ENCODE measurements at places on chromosomes 4 and X. TPM values are rescaled to one million over a fixed set of nuclear protein-coding genes. Genes with fewer than 3 reads are reported as not detected.

Gene VEGFD
- 0.23 TPM for total RNA-seq

DNA sequence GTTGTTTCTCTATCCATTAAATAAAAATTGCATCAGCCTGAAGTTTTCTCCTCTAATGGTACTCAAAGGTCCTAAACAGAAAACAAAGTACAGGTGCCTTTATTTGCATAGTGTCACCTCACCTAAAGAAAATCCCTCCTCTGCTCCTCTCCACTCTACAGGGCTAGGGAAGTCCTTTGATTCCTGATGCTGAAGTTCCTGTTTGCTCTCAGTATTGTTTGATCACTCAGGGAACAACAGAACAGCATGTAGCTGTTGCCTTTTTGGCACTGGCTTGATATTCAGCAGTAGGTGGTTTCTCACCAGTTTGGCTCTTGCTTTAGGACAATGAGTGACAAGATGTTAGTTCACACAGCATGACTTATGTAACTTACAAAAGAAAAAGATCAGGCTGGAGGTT is 156.2 kb upstream of the SLC7A11 start:
- no peak for DNase-seq

- no peak for DNase-seq
Measured at GRCh38 chr4:152039691-152040090, 278.9 kb upstream of the GATB start.

GRCh38 chr4:38177641-38178391 is 217.6 kb downstream of the PTTG2 start:
- peak; percentile 66 for DNase-seq

Gene ZNF732
- 0.10 TPM for total RNA-seq

GRCh38 chrX:10387011-10387410 is 230.2 kb downstream of the CLCN4 start:
- no peak for DNase-seq

DNA sequence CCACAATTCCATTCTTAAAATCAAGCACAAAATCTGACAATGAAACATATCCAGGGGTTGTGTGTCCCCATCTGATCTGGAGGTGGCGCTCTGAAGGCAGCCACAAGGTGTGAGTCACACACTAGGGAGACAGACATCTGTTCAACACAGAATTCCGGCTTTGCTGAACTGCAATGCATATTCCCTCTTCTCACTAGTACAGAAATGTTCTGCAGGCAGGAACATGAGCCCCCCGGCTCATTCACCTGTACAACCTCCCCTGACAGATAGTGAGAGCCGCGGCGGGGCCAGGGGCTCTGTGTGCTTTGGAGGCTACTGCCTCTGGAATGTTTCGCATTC is 41.9 kb downstream of the WDR1 start:
- peak; percentile 43 for DNase-seq

GRCh38 chr4:121154103-121154515 is 10.0 kb downstream of the TNIP3 start:
- no peak for DNase-seq

Gene SMIM10L2A
- total RNA-seq, result 0.25 TPM

DNA sequence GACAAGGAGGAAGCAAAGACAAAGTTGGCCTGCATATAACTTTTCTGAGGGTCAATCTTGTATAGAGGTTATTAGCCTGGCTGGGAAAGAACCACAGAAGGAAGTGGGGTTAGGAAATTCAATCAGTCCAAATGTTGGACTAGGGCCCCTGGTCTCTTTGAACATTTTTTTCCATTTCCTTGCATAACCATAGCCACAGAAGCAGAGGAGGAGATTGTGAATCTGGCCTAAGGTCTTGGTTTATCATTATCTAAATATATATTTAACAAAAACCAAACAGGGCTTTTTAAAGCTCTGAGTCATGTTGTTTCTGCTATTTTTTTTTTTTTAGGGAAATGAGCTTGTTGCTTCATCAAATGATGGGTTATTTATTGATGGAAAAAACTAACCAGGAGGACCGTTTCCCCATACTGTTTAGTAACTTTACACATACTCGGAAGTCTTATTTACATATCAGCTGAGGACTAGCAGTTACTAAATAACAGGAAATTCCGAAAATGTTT is 97.7 kb upstream of the ACSL4 start:
- peak; percentile 47 for DNase-seq

DNA sequence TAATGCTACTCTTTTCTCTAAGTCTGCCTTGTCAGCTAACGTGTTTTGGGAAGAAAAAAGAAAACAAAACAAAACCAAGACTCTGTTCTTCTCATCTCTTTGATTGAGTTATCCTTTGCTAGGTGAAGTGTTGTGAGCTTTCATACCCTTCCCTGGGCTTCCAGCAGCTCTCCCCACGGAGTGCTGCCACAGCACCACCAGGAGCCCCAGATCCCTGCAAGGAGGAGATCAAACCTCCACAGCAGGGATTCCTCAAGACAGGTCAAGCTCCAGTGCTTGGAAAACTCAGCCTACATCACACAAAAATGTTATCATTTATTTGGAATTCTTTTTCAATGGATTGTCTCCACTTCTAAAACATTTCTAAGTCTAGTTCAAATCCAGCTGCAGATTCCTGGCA is 1981.9 kb upstream of the TENM3 start:
- DNase-seq, result no peak

DNA sequence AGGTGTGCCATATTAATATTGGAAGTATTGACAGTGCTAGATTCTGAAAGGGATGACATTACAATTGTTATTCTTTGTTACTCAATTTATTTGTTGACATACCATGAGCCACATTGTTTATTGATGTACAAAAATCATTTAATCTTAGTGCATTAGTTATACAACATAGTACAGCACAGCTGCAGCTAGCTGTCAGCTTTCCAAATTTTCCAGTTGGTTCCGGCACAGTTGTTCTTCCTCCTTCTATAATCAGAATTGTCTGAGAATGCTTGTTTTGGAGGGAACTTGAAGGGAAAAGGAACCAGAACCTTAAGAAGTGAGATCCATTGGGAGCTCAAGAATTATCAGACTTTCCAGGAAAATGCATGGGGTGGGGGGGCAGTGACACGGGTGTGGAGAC is 281.4 kb downstream of the ZIC3 start:
- DNase-seq, result no peak

GRCh38 chrX:6941041-6941440 is 206.5 kb upstream of the STS start:
- DNase-seq, result no peak

Gene SLC16A2
- 4.9 TPM for total RNA-seq

- DNase-seq, result no peak
Measured at GRCh38 chr4:89322671-89323070, 15.1 kb upstream of the GPRIN3 start.

Gene ADAM29
- not detected for total RNA-seq

- no peak for DNase-seq
Measured at GRCh38 chr4:73099143-73099542, 29.6 kb upstream of the COX18 start.

Gene ADAMTS3
- 6.4 TPM for total RNA-seq

GRCh38 chrX:18534949-18535348 is 109.5 kb downstream of the CDKL5 start:
- no peak for DNase-seq

- no peak for DNase-seq
Measured at GRCh38 chr4:80239480-80240150, 26.8 kb upstream of the FGF5 start.

- no peak for DNase-seq
Measured at GRCh38 chr4:134219043-134219442, 17.5 kb upstream of the PABPC4L start.

- DNase-seq, result no peak
Measured at GRCh38 chr4:154478128-154478527, 13.5 kb downstream of the DCHS2 start.

Gene TLR8
- total RNA-seq, result not detected

GRCh38 chrX:20393944-20394343 is 127.2 kb upstream of the RPS6KA3 start:
- no peak for DNase-seq

Gene PROM1
- not detected for total RNA-seq

Gene SSX4
- not detected for total RNA-seq

Gene SMIM43
- total RNA-seq, result not detected

- DNase-seq, result peak; percentile 84
Measured at GRCh38 chrX:53281321-53281822, at the start of gene IQSEC2. Gene IQSEC2, minus strand, starts transcription at chrX:53281584.

- DNase-seq, result no peak
Measured at GRCh38 chrX:129000018-129000417, 523.3 kb downstream of the SMARCA1 start.

Gene TLR3
- 33.0 TPM for total RNA-seq

DNA sequence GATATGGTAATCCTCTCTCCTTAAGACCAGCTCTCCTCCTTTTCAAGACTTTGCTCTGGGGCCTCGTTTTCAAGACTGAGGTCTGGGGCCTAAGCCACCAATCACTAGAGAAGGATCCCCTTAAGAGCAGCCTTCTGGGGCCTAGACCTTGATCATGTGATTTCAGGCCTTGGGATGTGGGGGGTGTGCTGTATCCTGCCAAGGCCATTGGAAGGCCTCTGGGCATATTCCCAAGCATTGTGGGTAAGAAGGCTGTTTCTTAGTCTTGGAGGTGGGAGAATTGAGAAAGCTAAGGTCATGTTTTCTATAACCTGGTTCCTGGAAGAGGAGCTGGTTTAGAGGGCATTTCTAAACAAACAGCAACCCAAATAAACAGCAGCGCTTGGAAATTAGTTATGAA is 12.1 kb downstream of the TMEM164 start:
- peak; percentile 53 for DNase-seq

GRCh38 chrX:96685210-96686099 is 813 bp downstream of the DIAPH2 start:
- DNase-seq, result peak; percentile 31

Gene PF4V1
- not detected for total RNA-seq

Measured in H4 (cell line).